Spleen (tissue), 13 donors: ENCODE measurements at places on chromosomes 7 and 10. TPM values are rescaled to one million over a fixed set of nuclear protein-coding genes. Genes with fewer than 3 reads are reported as not detected.
A peak's percentile ranks its signal among the peaks of the same experiment; 100 is the strongest.

A1CF gene
- polyA plus RNA-seq, result not detected

PLCE1 gene
- 0.55 TPM for polyA plus RNA-seq

CLDN15 gene
- 11.1 TPM for polyA plus RNA-seq

TEX36 gene
- polyA plus RNA-seq, result not detected

ACTR3C gene
- 0.78 TPM for polyA plus RNA-seq

AKR1C1 gene
- polyA plus RNA-seq, result 10.0 TPM

COL26A1 gene
- 0.32 TPM for polyA plus RNA-seq

EVX1 gene
- not detected for polyA plus RNA-seq

ABCC2 gene
- polyA plus RNA-seq, result 1.0 TPM

IQUB gene
- 0.06 TPM for polyA plus RNA-seq

CALCR gene
- polyA plus RNA-seq, result not detected

GRCh38 chr10:70055550-70055949, 2.9 kb downstream of the MACROH2A2 start:
- DNase-seq, result no peak

GRCh38 chr7:106166651-106167342, 54.7 kb upstream of the SYPL1 start:
- DNase-seq, result no peak

- DNase-seq, result no peak
Measured at GRCh38 chr10:70728328-70728727, 56.0 kb downstream of the ADAMTS14 start.

GRCh38 chr7:130896898-130897514, 163.0 kb upstream of the KLF14 start:
- peak; percentile 91 for DNase-seq

- DNase-seq, result no peak
Measured at GRCh38 chr10:11320809-11321520, 290.5 kb downstream of the USP6NL start.

DNA sequence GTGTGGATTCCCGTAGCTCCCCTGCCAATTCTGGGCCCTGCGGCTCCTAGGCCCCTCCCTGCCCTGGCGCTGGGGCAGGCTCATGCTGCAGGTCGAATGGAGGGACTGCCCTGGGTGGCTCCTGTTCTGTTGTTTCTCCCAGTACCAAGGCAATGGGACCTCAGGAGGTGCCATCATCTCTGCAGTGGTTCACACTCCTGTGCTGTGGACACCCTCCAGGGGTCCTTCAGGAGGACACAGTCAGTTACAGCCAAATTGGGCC, 138.3 kb downstream of the ZMIZ1 start:
- DNase-seq, result no peak

GRCh38 chr10:88411772-88412349, 171.3 kb downstream of the RNLS start:
- DNase-seq, result no peak

DNA sequence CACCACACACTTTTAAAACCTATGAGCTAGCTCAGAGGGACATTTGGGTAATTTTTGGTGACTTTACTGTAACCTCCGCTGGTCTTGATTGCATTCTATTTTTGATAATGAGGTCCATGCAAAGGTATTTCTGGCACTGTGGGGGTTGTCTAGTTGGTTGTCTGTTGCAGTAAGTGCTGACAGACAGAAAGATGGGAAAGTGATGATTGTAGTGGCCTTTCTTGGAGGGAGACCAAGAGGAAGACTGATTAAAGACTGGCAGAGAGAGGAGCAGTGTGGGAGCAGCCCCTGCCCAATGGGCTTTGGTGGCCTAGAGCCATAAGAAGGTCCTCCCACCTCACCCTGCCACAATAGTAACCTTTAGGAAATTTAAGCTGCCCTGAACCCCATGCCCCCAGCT, 173.4 kb upstream of the CTBP2 start:
- DNase-seq, result no peak

DNA sequence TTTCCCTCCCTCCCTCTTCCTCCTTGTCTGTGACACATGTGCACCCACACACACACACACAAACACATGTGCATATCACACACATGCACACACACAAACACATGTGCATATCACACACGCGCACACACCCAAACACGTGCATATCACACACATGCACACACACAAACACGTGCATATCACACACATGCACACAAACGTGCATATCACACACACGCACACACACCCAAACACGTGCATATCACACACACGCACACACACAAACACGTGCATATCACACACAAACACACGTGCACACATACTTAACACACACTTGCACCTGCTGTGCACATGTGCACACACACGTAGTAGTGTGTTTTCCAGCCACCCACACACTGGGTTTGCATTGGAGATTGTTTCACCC, 29.4 kb upstream of the KNDC1 start:
- DNase-seq, result no peak

DNA sequence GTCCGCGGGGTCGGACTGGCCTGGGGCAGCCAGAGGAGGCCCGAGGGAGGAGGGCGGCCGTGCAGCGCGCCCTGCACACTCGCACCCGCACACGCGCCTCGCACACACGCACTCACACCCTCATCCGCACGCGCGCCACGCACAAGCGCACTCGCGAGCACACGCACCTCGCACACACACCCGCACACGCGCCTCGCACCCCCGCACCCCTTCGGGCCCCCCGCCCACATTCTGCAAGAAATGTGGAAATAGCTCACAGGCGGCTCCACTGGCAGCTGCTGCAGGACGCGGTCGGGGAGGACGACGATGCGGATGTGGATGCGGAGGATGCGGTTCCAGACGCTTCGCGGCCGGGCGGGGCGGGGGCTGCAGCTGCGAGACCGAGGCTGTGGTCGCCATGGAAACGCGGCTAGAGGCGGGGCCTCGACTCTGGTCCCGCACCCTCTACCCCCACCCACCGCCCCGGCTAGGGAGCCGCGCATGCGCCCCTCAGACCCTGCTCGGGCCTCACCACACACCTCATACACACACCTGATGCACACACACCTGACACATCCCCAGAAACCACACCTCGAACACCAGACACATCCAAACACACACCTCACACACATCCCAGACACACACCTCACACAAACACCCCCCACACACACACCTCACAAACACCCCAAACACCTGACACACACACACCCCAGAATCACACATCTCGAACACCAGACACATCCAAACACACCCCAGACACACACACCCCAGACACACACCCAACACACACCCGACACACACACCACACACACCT, at the start of gene CALY:
TSS of gene CALY (minus strand) at position 320 of the 793 bp plus-strand sequence. CDS start 7,907 bp downstream, outside the sequence.
- DNase-seq, result peak; percentile 90

GRCh38 chr7:84291756-84292155, 97.2 kb upstream of the SEMA3A start:
- no peak for DNase-seq

DNA sequence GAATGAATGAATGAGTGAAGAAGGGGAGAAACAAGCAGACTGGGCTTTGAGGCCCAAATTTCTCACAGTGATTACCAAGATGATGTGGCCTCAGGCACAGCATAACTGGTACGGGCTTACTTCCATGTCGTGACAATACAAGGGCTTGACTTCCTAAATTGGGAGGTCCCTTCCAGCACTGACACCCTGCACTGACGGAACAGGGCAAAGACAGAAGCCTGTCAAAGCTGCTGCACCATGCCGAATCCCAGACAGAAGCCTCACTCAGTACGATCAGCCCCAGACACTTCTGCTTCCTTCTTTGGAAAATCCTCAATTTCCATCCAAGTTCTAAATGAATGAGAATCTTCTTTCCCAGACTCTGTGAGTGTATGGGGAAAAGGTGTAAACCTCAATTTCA, 51.9 kb downstream of the GNA12 start:
- DNase-seq, result no peak

GRCh38 chr7:25310896-25311295, 82.6 kb upstream of the NPVF start:
- DNase-seq, result no peak

GRCh38 chr10:62632071-62632809, 172.3 kb upstream of the ADO start:
- peak; percentile 85 for DNase-seq

- peak; percentile 41 for DNase-seq
Measured at GRCh38 chr10:131698986-131699385, 201.8 kb upstream of the PPP2R2D start.

- no peak for DNase-seq
Measured at GRCh38 chr10:113037218-113037617, 87.2 kb downstream of the TCF7L2 start.

DNA sequence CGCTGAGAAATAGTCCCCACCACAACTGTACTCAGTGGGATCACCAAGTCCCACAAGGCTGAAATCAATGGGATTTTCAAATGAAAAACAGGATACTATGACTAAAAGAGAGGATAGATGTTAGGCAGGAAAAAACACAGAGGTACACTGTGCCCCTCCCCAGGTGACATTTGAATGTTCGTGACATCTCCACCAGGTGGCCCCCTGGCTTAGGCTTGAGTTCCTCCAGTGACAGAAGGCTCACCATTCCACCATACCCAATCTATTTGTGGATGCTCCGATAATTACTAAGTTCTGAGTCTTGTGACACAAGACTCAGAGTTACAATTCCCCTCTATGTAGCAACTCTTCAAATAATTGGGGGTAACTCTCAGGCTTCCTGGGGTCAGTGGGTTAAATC, 77.5 kb upstream of the KCNMA1 start:
- DNase-seq, result no peak

- no peak for DNase-seq
Measured at GRCh38 chr10:25907261-25907660, 26.8 kb upstream of the MYO3A start.

GRCh38 chr10:86661161-86662025, 6.9 kb upstream of the LDB3 start:
- peak; percentile 72 for DNase-seq

- DNase-seq, result no peak
Measured at GRCh38 chr10:12705943-12706342, 295.6 kb downstream of the CCDC3 start.

GRCh38 chr7:154638286-154638685, 364.6 kb downstream of the PAXIP1 start:
- DNase-seq, result no peak

- DNase-seq, result no peak
Measured at GRCh38 chr7:99437946-99438572, 539 bp downstream of the PTCD1 start.
